ENCODE measurements at places on chromosomes 13 and 19.

GRCh38 chr19:2497186-2497585 is 21.3 kb downstream of the GADD45B start:
- DNase-seq, result no peak

- no peak for DNase-seq
These were observed 91.3 kb downstream of the USP12 start for GRCh38 chr13:27080018-27080948.

DNA sequence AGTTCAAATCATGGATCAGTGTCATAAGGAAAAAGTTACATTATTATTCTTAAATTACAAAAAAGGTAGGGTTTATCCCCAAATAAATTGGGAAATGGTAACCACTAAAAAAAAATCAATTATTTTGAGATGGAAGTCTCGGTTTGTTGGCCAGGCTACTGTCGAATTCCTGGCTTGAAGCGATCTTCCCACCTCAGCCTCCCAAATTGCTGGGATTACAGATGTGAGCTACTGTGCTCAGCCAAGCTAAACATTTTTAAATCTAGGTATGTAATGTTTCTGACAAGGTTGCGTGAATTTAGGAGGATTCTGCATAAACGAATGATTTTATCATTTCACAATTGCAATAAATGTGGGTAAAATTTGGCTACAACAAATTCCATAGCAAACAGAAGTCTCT is 2.0 kb downstream of the NAA16 start:
- DNase-seq, result no peak

DNA sequence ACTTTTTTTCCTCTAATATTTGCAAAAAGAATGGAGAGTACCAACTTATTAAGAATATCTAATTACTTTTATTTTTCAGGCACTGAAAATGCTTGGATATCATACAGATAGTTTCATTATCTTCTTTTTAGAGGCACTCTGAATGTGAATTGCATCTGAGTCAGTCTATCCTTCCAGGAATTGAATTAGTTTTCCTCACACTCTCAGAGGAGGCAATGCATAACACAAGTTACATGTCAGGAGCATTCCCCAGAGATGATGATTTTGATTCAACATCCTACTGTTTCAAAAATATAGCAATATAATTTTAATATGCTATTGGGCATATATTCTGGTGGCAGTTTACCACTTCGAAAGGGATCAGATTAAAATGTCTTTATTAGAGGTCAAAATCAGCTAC is 1315.4 kb downstream of the PCDH9 start:
- DNase-seq, result no peak

GRCh38 chr13:97342936-97343335 is 91.0 kb upstream of the RAP2A start:
- no peak for DNase-seq

DNA sequence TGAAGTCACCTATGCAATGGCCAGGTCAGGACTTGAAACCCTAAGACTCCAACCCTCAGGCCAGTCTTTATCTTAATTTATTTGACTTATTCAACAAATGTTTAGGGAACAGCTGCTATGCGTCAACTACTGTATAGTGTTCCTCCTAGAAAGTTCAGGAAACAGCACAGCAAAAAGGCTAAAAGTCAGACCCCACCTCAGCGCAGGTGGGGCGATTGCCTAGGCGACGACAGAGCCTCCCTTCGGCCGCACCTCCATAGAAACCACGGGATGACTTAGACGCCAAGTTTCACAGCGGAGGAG is 502 bp downstream of the VRK3 start:
- no peak for DNase-seq

- no peak for DNase-seq
These were observed 140.6 kb downstream of the KDM4B start for GRCh38 chr19:5109560-5109959.

DNA sequence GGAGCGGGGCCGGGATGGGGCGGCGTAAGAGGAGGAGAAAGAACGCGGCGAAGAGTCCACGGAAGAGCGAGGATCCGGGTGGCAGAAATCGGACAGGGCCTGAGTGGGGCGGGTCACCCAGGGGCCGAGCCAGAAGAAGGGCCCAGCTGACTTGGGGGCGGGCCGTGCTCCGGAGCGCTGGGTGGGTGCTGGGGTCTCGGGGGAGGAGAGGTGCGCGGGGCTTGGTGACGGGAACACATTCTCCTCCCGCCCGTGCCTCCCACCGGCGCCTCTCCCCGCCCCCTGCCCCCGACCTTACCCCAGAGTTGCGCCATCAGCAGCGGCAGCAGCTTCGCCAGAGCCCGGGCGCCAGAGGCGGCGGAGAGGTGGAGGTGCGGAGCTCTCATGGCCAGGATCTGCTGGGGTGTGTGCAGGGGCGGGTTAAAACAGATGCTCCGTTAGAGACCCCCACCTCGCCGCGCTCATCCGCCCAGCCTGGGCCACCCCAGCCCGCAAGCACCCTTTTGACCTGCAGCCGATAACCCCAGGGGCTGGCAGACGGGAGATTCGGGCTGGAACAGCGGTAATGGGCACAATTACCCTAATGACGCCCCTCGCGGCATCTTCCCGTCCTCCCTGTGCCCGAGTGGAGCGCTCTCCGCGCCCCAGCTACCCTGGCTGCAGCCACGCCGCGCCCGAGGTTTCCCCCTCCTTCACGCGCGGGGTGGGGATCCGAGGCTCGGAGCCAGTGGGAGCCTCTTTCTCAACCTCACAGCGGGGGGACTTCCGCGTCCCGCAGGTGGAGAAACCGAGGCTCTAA is 565 bp downstream of the KLK10 start:
- DNase-seq, result no peak

GRCh38 chr19:5578097-5578846 is 10.5 kb upstream of the TINCR start:
- DNase-seq, result no peak

DNA sequence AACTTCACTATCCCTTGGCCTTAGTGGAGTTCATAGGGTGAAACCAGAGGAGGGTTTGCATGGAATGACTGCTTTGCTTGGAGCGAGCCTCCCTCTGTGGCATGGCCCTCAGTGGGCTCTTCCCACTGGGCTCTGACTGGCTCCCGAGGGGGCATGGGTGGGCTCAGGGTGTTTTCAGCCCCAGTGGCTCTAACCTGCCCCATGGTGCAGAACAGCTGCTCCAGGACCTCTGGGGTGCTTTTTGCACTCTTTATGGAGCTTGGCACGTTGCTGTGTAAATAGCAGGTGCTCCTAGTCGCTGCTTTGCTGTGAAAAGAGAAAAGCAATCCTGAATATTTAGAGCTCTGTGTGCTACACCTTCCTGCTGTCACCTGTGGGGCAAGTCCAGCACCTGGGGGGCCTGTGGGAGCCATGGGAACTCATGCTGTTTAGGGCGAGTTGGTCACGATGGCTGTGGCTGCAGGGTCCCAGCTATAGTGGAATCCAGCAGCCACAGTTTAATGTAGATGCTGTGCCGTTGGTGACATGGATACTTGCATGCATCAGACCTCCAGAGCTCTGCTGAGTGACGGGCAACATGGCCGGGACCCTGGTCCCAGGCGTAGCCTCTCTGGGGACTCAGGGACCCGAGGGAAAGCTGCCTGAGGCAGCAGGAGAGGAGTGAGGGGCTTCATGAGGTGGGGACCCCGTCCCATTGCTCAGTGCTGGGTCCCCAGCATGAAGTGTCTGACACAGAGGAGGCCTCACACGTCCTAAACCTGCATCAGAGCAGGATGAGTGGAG is 14.3 kb upstream of the MCF2L start:
- DNase-seq, result no peak

DNA sequence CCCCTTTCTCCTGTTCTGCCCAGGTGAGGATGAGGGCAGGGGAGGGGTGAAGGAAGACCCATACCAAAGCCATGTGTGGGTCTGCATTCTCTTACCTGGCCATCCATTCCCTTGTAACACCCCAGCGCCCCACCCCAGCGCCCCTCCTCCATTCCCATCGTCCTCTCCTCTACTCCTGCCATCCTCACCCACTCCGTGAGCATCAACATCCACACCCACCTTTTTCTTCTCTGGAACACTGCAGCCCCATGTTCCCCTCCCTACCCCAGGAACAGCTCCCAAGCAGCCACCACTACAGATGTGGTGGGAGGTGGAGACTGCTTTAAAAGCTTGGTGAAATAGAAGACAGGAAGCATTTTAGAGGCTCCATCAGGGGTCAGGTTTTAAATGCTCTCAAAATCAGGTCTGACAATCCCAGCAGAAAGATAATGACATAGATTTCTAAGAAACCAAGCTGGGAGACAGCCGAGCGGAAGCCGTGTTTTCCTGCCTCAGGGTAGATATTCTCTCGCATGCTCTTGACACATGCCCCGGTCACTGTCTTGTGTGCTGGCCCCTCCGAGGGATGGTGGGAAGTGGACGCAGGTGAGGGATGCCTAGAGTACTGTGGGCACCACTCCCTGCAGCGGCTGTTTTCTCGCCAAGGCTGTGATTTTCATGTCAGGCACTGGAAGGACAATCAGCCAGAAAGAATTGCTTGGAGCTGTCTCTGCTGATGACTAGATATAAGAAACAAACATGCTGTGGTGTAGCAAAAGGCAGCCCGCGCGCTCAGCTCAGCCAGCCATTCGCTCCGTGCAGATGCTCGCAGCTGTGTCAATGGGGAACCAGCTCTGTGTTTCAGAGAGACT is 9.8 kb downstream of the MEDAG start:
- DNase-seq, result no peak

DNA sequence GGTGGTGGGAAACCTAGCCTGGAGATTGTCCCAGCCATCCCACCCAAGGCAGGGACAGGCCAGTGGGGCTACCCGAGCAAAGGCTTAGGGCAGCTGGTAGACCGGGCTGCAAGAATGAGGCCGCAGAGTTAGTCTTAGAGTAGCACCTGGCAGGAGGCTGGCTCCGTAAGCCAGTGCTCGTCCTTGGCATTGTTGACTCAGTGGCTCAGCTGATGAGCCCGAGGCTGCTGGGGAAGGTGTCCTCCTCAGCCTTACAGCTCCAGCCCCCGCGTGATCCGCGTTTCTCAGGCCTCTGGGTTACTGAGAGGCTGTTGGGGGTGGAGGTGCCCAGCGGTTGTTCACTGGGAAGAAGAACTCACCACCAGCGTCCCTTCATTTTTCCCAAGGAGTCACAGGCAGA is 24.7 kb downstream of the PPP1R37 start:
- DNase-seq, result no peak

GRCh38 chr13:34567597-34567996 is 374.5 kb upstream of the NBEA start:
- no peak for DNase-seq

- no peak for DNase-seq
These were observed 16.7 kb downstream of the DCAF15 start for GRCh38 chr19:13968999-13969398.

DNA sequence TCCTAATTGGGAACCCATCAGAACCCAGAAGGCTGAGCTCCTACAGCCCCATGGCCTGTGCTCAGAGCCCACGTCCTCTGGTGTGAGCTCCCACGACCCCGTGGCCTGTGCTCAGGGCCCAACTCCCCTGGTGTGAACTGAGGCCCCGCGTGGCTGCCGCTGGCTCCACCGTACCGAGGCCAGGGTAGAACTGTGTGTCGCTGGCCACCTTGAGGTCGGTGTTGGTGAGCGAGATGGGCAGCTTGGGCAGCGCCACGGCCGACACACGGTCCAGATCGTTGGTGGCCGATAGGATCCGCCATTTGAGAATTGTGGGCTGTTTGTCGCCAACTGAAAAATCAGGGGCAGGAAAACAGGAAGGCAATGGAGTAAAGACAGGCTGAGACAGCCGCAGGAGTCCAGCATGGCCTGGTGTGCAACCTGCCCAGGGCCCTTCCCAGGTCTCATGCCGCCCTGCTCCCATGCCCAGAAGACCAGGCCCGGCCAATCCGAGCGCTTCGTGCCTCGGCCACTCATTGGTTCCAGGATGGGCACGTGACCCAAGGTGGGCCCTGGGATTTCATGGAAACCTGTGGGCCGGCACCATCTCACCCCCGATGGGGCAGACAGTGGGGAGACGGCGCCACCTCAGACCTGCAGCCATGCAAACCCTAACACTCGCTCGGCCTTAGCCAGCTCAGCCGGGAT is 11.5 kb downstream of the MED16 start:
- no peak for DNase-seq

DNA sequence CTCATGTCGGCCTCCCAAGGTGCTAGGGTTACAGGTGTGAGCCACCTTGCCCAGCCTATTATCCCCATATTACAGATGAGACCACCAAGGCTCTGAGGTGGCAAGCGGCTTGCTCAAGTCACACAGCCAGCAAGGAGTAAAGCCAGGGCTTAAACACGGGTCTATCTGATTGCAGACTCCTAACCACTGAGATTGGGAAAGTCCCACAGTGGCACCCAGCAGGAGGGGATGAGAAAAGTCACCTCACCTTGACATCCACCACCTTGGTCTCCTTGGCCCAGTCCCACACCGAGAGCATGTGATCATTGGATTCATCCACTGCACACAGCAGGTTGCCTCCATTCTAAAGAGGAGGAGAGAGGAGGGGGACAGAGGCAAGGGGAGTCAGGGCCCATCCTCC is 9.5 kb downstream of the EML2 start:
- no peak for DNase-seq

- no peak for DNase-seq
These were observed 12.1 kb upstream of the PEX11G start for GRCh38 chr19:7500811-7501450.

DNA sequence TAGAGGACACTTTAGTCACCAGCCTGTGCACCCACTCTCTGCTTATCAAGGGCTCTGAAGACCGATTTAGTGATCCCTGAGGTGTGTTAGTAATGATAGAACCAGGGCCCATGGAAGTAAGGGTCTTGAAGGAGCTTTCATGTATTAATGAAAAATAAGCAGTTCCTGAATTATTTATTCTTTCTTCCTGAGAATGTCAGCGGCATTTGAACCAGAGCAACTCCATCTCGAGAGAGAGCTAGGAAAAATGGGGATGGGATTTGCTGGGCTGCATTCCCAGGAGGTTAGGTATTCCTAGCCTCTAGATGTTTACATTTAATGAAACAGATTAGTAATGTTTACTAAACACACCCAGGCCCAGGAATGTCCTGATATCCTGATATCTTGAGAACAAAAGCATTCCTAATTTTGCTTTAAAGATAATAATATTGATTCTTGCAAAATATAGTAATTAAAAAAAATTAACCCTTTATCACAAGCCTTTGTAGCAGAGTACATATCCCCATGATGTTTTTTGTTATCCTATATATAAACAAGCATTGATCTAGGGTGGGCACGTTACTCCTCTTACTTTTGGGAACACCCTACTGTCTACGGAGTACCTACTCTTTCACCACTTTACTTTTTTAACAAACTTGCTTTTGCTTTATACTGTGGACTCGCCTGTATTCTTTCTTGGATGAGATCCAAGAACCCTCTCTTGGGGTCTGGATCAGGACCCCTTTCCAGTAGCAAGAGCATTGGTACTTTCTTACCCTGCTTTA is 63.1 kb downstream of the COG3 start:
- no peak for DNase-seq

- DNase-seq, result no peak
These were observed 90.9 kb downstream of the SIPA1L3 start for GRCh38 chr19:37997911-37998344.

DNA sequence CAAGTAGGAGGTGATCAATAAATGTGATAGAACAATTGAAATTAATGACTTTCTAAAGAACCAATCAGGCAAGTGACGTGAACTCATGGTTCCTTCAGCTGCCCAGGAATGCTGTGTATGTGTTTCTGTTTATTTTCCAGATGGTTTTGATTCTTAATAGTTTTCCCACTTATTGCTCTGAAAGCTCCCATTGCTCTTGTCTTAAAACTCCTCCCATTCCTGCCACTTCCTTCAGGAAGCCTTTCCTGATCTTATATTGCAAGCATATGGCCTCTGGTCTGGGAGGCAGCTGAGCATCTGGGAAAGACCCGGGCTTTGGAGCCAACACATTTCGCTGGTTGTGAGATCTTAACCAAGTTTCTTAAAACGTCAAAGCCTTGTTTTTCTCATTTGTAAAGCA is 17.1 kb upstream of the LATS2 start:
- no peak for DNase-seq

Data from vagina (tissue), 2 donors.